T-cell (primary cell): ENCODE measurements at places on chromosomes 7 and 10. TPM values are rescaled to one million over a fixed set of nuclear protein-coding genes. Genes with fewer than 3 reads are reported as not detected.

The OAT gene
- total RNA-seq: 42.5 TPM

The DENND2A gene
- total RNA-seq: not detected

The ATG9B gene
- 24.0 TPM for total RNA-seq

The MAGI2 gene
- 0.77 TPM for total RNA-seq

The CPN1 gene
- not detected for total RNA-seq

The CRYGN gene
- not detected for total RNA-seq

The PPP1R9A gene
- total RNA-seq: 0.10 TPM

GRCh38 chr10:71753091-71753959 lies 20.0 kb downstream of the VSIR start:
- H3K27ac ChIP-seq: peak overlapping the region; percentile 93
- peak overlapping the region; percentile 28 for H3K4me3 ChIP-seq
- no peak for DNase-seq

DNA sequence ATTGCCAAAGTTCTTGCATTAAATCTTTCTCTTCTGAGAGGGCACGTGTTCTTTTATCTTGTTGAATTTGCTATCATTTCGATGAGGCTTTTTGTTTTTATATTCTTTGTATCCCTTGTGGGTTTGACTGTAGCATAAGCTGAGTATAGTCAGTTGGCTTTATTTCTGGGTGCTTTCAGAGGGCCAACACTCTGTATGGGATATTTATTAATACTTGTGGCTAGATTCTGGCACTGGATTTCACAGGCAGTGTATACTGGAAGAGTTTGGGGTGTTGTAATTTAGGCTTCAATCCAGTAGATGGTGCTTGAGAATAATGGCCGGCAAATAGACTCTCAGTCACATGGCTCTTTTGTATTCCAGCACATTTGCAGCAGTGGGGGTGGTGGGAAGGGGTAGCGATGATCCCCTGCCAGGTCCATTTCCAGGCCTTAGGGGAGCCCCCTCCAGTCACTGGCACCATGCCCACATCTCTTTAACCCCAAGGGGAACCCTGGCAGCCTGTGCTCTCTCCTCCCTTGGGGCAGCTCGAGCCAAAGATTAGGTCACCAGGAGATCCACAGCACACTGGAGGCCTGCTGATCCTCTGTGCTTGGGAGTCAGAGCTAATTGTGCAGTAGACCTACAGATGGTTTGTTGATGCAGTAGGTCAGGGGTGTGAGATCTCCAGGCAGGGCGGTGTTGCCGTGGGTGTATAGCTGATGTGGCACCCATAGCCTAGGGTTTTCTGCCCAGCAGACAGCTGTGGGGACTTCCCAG lies 81.8 kb downstream of the PTPN20 start:
- no peak overlapping the region for H3K27ac ChIP-seq
- H3K4me1 ChIP-seq: no peaks in the 10 kb centered on the region
- no peak for DNase-seq
- H3K36me3 ChIP-seq: no peaks in the 10 kb centered on the region

- no peaks in the 10 kb centered on the region for H3K4me1 ChIP-seq
- no peak overlapping the region for H3K4me3 ChIP-seq
- H3K27ac ChIP-seq: no peak overlapping the region
- H3K36me3 ChIP-seq: no peaks in the 10 kb centered on the region
Measured at GRCh38 chr7:17957871-17958270, 17.6 kb upstream of the SNX13 start.

DNA sequence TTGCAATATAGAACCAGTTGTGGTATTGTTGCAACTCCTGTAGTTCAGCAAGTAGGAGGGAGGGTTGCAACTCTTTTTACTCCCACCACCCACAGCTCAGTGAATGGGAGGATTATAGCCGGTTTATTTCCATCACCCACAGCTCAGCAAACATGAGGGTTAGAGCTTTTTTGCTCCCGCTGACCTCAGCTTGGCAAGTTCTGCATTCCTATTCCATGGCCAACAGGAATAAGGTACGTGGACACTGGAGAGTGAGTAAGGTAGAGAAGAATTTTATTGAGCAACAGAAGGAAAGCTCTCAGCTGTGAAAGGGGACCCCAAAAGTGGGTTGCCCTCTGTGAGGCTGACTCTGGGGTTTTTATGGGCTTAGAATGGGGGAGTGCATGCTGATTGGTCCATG lies 167.1 kb upstream of the SMIM30 start:
- H3K27ac ChIP-seq: no peak overlapping the region
- no peak overlapping the region for H3K4me3 ChIP-seq
- no peak for DNase-seq
- H3K27me3 ChIP-seq: no peaks in the 10 kb centered on the region
- H3K36me3 ChIP-seq: no peaks in the 10 kb centered on the region

GRCh38 chr10:6200440-6200733 lies 2.3 kb upstream of the PFKFB3 start:
- H3K36me3 ChIP-seq: no peaks in the 10 kb centered on the region
- no peaks in the 10 kb centered on the region for H3K27me3 ChIP-seq
- no peak for DNase-seq
- peak overlapping the region; percentile 53 for H3K4me3 ChIP-seq
- no peak overlapping the region for H3K27ac ChIP-seq

DNA sequence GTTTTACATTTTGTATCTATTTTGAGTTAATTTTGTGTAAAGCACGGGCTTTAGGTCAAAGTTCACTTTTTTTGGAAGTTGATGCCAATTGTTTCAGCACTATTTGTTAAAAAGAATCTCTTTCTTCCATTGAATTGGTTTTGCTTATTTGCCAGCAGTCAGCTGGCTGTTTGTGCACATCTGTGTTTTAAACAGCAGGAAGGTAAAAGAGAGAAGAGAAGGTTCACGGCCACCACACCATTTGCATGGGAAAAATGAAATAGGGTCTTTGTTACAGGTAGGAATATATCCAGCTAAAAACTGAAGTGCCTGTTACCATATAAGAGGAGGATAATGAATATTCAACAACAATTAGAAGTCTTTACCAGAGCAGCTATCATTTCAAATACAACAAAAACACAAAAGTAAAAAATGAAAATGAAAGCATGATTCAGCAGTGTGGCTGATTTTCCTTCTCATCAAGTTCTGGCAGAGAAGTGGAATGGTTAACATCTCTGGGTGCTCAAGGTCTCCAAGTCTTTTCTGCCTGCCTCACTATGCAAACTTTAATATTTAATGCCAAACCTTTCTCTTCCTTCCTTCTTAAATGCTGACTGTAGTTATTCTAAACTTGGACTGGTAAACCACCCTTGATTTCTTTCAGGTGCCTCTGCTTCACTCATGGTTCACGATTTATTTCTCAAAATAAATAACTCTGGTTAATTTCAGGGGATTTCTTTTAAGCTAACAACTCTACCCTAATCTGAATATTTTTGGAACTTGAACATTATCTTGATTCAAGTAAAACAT lies 841.5 kb downstream of the GRM8 start:
- H3K36me3 ChIP-seq: no peaks in the 10 kb centered on the region
- DNase-seq: no peak
- H3K4me3 ChIP-seq: no peak overlapping the region
- no peaks in the 10 kb centered on the region for H3K4me1 ChIP-seq

- H3K4me1 ChIP-seq: no peaks in the 10 kb centered on the region
- H3K4me3 ChIP-seq: no peak overlapping the region
- no peaks in the 10 kb centered on the region for H3K36me3 ChIP-seq
- no peak overlapping the region for H3K27ac ChIP-seq
Measured at GRCh38 chr7:116772423-116772863, 89.9 kb upstream of the CAPZA2 start.

DNA sequence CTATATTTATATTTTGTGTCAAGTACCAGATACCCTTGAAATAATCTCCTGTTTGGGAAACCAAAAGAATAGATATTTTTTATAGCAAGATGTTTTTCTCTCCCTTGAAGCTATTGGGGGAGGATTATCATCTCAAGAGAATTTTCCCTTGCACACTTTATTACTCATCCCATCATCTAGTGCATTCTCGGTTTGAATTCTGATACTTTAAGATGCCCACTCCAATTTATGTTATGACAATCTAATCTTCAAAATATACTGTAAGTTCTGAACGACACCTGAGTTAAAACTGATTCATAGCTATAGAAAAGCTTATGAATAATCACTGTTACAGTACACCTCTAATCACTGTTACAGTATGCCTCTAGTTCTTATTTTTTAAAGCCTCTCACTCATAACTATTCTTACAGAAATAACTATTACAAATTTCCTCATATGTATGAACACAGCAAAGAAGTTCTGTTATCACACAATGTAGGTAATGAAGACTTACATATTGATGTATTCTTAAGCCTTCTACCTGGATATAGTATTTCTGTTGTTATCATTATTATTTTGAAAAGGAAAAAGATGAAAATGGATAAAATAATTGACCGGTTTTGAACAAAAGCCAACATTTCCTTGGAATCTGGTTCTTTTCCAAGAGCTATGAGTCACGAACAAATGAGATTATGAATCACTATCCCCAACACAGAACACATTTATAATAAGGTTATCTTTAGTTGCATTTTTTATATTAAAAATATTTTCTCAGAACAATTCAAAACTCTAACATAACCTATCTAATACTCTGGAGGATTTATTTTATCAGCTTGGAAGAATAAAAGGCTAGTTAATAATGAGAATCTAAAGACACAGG lies 72.3 kb upstream of the FAM13C start:
- no peaks in the 10 kb centered on the region for H3K27me3 ChIP-seq
- H3K36me3 ChIP-seq: no peaks in the 10 kb centered on the region
- no peak overlapping the region for H3K27ac ChIP-seq

DNA sequence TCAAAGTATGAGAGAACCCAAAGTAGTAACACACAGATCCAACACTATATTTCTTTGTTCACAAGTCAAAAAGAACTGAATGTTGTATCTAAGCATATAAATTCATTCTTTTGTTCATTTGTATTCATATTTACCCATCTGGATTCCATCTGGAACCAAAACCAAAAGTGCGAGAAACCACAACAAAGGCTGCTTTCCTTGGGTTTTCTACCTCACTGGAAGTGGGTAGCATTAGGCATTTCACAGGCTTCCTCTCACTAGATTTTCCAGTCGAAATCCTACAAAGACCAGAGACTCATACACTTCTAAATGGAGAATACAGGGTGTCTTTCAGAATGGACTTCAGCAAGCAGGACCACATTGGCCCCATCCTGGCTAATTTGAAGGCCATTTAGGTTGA lies 109.8 kb upstream of the WNT16 start:
- no peaks in the 10 kb centered on the region for H3K4me1 ChIP-seq
- DNase-seq: no peak
- H3K27ac ChIP-seq: no peak overlapping the region
- H3K36me3 ChIP-seq: no peaks in the 10 kb centered on the region
- no peaks in the 10 kb centered on the region for H3K27me3 ChIP-seq
- no peak overlapping the region for H3K4me3 ChIP-seq

- DNase-seq: no peak
- H3K27ac ChIP-seq: no peak overlapping the region
- no peaks in the 10 kb centered on the region for H3K36me3 ChIP-seq
Measured at GRCh38 chr10:89887406-89887805, 186.0 kb downstream of the KIF20B start.
